ENCODE measurements at places on chromosomes 2 and 18. TPM values are rescaled to one million over a fixed set of nuclear protein-coding genes. Genes with fewer than 3 reads are reported as not detected.
A peak's percentile ranks its signal among the peaks of the same experiment; 100 is the strongest.

DNA sequence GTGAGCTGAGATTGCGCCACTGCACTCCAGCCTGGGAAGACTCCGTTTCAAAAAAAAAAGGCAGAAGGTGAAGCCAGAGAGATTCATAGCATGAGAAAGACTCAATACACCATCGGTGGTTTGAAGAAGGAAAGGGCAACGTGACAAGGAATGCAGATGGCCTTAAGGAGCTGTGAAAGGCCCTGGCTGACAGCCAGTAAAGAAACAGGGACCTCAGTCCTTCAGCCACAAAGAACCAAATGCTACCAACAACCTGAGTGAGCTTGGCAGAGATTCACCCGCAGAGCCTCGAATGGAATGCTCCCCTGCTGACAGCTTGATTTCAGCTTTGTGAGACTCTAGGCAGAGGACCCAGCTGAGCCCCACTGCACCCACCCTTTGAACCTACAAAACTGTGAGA, 154.9 kb upstream of the NDUFV2 start:
- DNase-seq, result no peak

- peak; percentile 84 for DNase-seq
Observed at GRCh38 chr2:157628477-157629415, at the start of gene ACVR1C. TSS of gene ACVR1C (minus strand) at chr2:157628864. CDS start at chr2:157628644, 220 bp downstream.

DNA sequence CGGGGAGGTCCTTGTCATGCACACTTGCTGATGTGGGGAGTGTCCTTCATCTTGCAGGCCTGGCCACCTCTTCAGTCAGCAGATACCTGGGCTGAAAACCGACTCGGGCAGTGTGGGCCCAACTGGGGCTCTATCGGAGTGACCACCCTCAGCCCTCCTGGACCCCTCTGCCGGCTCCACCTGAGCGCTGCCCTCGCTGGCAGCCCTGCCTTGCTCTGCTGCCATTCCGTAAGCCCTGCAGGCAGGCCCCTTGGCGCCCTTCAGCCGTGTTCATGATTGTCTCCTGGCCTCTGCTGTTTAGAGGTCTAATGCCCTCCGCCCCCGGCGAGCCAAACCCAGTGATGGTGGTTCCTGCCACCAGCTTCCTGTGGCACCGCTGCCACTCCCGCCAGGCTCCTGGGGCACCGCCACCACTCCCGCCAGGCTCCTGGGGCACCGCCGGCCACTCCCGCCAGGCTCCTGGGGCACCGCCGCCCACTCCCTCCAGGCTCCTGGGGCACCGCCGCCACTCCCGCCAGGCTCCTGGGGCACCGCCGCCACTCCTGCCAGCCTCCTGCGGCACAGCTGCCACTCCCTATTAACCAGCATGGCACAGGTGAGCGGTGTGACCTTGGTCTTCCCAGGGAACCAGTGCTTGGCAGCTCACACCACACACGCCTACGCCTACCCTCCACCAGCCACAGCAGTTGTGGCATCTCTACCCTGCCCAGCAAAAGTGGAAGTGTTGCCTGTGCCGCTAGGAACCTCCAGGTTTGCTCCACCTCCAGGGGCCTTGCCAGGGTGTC, 15.9 kb downstream of the CAPN10 start:
- DNase-seq, result no peak

DNA sequence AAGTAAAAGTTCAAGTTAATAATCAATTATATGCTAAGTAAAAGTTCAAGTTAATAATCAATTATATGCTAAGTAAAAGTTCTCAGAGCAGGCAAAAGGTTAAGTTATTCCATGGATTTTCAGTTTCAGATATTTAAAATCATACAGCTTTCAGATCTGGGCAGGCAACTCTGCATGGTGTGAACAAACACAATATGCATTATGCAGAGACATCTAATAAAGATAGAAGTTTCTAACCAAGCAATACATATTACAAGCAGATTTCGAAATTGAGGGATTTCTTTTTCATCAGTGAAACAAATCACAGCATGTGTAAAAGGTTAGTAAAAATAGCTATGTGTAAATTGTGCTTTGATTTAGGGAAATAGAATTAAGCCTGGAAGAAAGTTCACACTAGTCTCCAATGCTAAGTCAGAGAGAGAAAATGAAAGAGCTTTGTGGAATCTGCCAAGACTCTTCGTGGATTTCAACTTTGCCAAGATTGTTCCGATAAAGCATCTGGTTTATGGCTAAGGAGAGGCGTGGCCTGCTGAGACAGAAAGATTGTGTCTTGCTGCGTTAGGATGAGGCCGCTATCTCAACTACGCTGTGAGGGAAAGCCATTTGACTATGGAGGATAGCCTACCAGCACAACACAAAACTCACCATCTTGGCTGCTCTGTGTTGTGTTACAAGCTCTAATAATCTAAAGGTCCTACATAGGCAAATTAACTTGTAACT, 60.1 kb upstream of the SLC16A14 start:
- DNase-seq, result no peak

TRIM54 gene
- 2.3 TPM for total RNA-seq

SIX3 gene
- total RNA-seq, result not detected
